ENCODE measurements at places on chromosomes 2 and 18.

- no peak for DNase-seq
Observed at GRCh38 chr2:145374165-145374564, 854.2 kb upstream of the ZEB2 start.

- DNase-seq, result no peak
Observed at GRCh38 chr2:219436491-219436890, 1.8 kb downstream of the SPEG start.

DNA sequence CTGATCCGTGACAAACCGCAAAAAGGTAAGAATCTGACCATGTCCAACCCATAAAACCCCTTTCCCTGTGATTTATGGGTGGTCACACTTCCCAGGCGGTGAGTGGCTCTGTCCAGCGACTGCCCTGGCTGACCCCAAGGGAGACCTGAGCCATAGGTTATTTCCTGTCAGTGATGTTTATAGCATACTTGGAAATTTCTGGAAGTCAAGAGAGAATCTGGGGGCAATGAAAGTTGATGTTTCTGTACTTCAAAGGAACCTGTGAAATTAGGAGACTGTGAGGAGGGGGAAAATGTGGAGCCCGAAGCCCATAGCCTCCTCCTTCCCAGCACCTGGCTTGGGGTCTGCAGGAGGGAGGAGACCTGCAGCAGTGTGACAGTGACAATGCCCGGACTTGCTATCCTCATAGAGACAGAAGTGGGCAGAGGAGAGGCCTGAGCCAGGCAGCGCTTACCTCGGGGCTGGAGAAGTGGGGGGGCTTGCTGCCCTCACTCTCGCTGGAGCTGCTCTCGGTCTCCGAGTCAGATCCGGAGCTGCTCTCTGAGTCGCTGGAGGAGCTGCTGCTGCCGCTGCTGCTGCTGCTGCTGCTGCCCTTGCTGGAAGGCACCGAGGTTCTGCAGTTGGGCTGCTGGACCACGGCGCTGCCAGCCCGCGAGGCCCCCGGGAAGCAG is 111.3 kb upstream of the REV1 start:
- no peak for DNase-seq

GRCh38 chr2:131093696-131094462 is 619 bp upstream of the FAM168B start:
- DNase-seq, result peak; percentile 79

DNA sequence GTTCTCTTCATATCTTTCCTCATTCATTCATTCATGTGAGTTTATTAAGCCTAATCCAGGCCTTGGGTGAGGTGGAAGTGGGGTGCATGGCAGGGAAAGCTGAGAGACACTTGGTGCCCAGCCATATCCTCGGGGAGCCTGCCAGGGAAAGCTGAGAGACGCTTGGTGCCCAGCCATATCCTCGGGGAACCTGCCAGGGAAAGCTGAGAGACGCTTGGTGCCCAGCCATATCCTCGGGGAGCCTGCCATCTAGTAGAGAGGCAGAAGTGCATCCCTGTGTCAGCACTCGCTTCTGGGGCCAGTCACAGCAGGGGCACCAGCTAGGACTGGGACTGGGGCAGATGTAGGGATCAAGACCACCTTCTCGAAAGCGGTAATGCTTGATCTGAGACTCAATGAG is 39.4 kb downstream of the DDX18 start:
- no peak for DNase-seq

- DNase-seq, result no peak
Observed at GRCh38 chr2:51705417-51705816, 673.5 kb upstream of the NRXN1 start.

DNA sequence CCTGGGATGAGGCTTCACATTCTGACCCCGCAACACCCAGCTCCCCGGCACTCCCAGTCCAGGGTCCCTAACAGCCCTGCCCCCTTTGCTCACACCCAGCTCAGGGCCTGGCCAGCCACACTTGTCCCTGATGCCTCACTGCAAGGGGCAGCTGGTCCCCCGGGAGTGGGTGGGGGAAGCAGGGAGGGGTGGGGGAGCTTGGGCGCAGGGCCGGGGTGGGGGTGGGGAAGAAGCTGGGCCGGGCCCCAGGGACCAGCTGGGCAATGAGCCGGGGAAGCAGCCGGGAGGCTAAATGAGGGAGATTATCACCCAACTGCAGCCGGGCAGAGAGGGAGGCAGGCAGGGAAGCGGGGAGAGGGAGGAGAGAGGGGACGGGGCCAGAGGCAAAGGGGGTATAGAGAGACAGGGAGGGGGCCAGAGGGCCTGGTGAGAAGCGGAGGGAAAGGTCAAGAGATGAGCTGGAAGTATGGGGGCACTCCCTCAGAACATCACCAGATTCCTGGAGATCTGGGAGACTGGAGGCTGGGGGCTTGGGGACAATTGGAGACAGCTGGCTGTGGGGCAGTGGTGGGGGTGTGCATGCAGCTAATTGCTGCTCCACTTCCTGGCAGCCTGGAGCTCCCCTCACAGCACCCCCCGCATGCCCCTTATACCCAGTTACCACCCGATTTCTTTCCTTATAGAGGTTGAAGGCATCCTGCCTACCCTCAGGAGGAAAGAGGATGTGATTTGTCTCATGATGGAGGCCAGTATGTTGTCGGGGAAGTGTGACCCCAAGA is 2.5 kb upstream of the ASIC4 start:
- DNase-seq, result no peak

- DNase-seq, result no peak
Observed at GRCh38 chr2:67581751-67582150, 184.6 kb downstream of the ETAA1 start.

GRCh38 chr18:69397096-69397495 is 3.6 kb upstream of the DOK6 start:
- no peak for DNase-seq

- peak; percentile 92 for DNase-seq
Observed at GRCh38 chr2:227471924-227472264, at the start of gene AGFG1. Gene AGFG1 (plus strand): TSS chr2:227472156. CDS start chr2:227472422, 266 bp downstream.

GRCh38 chr2:156329031-156329926 is 3.2 kb downstream of the NR4A2 start:
- DNase-seq, result no peak

- DNase-seq, result no peak
Observed at GRCh38 chr2:18475884-18476283, 84.6 kb downstream of the RDH14 start.

DNA sequence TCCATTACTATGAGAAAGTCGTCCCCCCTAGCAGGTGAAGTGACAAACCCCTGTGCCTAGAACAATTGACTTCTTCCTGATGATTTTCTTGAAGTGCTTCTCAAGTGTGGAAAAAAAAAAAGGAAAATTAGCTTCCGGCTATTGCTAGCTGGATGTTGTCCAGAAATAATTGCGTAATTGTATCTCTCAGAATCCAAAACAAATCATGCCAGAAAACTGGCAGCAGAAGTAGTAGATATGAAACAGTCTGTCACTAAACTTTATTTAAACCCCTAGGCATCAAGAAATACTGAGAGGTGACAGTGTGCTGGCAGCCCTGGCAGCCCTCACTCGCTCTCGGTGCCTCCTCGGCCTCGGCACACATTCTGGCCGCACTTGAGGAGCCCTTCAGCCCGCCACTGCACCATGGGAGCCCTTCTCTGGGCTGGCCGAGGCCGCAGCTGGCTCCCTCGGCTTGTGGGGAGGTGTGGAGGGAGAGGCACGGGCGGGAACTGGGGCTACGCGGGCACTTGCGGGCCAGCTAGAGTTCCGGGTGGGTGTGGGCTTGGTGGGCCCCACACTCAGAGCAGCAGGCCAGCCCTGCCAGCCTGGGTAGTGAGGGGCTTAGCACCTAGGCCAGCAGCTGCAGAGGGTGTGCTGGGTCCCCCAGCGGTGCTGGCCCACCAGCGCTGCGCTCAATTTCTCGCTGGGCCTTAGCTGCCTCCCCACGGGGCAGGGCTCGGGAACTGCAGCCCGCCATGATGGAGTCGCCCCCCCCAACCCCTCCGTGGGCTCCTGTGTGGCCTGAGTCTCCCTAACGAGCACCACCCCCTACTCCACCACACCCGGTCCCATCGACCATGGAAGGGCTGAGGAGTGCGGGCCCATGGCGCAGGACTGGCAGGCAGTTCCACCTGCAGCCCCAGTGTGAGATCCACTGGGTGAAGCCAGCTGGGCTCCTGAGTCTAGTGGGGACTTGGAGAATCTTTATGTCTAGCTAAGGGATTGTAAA is 80.5 kb upstream of the ABCA12 start:
- no peak for DNase-seq

- no peak for DNase-seq
Observed at GRCh38 chr2:149743842-149744448, 156.4 kb upstream of the MMADHC start.

DNA sequence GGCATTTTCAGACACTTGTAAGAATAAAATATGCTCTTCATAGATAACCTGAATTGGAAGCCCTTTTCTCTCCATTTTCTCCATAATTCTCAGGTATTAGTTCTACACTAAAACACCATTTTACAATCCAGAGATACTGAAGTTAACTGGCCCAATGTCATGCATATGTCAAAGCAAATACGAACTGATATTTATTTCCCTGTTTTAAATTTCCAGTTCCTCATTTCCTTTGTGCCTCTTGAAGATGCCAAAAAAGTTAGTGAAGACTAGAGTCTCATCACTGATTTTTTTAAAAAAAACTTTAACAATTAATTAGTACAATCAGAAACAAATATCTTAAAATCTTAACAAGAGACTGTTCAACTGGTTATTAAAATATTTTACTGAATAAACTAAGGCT is 52.8 kb upstream of the ITGB6 start:
- no peak for DNase-seq

GRCh38 chr2:103144837-103145236 is 383.0 kb downstream of the TMEM182 start:
- DNase-seq, result no peak

- no peak for DNase-seq
Observed at GRCh38 chr2:212649646-212650045, 111.0 kb upstream of the ERBB4 start.

DNA sequence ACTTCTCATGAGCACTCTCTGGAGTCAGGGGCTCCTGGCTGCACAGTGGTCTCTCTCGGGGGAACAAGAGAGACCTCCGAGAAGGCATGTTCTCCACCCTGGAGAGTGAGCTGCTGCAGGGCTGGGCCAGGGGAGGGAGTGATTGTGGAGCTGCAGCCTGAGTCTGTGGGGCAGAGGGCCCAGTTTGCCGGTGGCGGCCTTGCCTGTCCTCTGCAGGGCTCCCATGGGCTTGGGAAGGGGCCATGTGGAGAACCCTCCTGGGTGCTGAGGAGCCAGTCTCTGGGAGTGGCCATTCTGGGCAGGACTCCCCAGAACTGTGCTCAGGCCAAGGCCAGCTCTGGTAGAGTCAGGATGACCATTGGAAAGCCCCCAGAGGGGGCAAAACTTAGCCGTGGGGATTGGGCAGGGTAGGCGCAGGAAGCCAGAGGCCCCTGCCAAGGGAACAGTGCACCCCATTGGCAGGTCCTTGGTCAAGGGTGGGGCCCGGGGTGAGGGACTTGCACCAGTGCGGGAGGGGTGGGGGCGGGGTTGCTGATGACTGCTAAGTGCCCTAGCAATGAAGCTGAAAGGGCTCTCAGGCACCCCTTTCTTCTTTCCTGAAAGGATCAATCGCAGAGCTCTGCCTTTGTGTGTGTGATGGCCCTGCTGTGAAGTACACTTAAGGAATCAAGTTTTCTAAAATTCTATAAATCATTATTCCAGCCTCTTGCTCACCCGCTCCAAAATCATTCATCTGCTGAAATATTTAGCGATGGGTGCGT is 69.7 kb upstream of the BOD1L2 start:
- DNase-seq, result no peak

DNA sequence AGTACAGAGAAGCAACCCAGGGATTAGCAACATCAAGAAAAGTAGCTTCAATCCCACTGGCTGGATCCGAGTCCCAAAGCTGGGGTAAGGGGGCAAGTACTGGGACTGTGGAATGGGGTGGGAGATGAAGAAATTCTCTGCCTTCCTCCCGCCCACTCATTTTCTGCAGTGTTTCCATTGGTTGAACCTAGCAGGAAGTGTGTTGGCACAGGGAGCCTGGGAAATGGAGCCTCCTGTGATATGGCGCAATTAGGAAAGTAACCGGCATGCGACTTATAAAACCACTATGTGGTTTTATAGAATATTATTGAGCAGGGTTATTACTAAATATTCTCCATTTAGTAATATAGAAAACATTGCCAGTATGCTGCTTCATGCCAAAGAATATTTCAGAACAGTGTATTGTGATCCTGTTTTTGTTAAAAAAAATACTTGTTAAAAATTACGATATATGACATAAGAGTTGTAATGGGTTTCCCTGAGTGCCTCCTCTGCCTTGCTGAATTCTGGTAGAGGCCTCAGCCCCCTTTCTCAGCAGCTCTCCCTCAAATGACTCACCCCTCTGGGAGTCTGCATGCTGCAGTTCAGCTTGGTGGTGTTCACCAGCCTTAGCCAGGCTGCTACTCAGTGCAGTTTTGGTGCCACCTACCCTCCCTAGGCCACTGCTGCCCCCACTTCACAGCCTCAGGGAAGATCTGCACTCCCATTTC is 60.5 kb downstream of the HK2 start:
- no peak for DNase-seq

- DNase-seq, result no peak
Observed at GRCh38 chr2:124320051-124320688, 295.1 kb downstream of the CNTNAP5 start.

DNA sequence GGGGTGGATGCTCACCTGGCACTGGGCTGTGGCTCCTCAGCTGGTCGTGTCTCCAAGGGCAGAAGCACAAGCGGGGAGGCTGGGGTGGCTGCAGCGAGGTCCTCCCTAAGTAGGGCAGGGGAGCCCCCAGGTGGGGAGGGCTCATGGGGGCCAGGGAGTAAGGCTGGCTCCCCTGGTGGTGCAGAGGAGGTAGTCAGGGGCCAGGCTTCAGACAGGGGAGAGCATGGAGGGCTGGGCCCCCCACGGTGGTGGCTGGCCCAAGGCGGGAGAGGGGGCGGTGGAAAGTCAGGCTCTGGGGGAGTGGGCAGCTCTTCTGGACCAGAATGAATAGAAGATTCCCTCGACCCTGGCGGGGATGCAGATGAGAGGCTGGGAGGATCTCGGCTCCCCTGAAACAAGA is 8.1 kb upstream of the SFXN5 start:
- no peak for DNase-seq

DNA sequence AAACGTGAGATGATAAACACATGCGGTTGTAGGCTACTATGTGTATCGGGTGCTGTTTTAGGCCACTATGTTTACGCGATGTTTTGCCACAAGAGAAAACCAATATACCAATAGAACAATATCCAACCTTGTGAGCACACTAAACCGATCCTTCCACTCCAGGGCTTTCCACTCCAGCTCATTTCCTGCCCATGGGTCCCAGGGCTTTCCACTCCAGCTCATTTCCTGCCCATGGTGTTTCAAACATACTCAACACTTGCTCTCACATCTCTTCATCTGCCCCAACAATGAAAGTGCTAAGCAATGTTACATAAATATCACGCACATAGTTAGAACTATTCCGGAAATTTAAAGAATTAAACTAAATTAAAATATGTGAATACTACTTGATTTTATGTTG is 80.0 kb downstream of the EPB41L3 start:
- DNase-seq, result no peak

DNA sequence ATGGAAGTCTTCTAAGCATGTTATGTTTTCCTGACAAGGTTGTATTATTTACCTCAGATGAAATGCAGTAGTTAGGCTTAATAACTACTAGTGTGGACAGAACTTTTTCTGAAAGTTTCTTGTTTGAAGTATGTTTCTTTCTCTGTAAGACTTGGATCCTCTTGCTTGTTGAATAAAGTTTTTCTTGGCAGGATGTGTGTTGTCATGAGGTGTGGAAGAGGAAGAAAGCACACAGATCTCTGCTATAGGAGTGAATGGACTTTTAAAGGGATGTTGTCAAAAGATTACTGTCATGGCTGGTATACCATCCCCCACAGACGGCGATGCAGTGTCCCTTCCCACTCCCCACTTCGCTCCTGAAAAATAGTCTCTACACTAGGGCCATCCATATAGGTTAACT is 2.6 kb downstream of the CAB39 start:
- DNase-seq, result no peak

- no peak for DNase-seq
Observed at GRCh38 chr2:215914054-215914776, 99.1 kb downstream of the MREG start.

GRCh38 chr2:159939946-159940345 is 122.5 kb downstream of the PLA2R1 start:
- peak; percentile 36 for DNase-seq

Measured in testis (tissue), 5 donors.